NCI-H1436 treated with DMSO at 0.1 percent for 48 hours (cell line): ENCODE measurements at places on chromosomes 4 and X.

- no peak for DNase-seq
Measured at GRCh38 chr4:48042979-48043461, 26.4 kb downstream of the NIPAL1 start.

- no peak for DNase-seq
Measured at GRCh38 chr4:113025416-113025815, 24.0 kb upstream of the ANK2 start.

DNA sequence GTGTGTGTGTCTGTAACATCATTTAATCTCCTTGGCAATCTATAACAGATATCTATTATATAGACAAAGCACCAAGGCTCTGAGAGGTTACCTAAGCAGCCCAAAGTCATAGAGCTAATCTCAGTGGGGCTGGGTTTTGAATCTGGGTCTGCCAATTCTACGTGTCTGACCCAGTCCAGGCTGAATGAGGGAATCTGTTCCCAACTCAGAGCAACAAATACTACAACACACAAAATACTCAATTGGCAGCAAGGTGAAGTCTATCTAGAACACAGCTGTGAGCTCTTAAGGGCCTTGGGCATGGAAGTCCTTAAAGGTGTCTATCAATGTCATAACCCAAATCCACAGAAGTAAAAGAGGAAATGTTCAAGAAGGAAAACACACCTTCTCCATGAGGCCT is 47.5 kb upstream of the NAP1L5 start:
- DNase-seq, result no peak

DNA sequence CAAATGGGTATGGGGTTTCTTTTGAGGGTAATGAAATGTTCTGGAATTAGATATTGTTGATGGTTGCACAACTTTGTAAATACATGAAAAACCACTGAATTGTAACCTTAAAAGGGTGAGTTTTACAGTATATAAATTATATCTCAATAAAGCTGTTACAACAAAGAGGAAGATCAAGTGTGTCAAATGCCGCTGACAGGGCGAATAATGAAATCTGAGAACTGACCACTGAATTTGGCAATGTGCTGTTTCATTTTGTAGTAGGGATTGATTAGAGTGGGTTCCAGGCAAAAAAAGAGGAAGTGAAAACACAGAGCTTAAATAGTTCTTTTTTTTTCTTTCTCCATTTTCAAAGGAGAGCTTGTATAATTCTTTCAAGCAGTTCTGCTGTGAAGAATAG is 161.1 kb upstream of the NAP1L5 start:
- no peak for DNase-seq

GRCh38 chr4:41148292-41148691 is 66.0 kb downstream of the APBB2 start:
- no peak for DNase-seq

GRCh38 chr4:138297743-138298405 is 55.7 kb upstream of the SLC7A11 start:
- no peak for DNase-seq

GRCh38 chr4:86432559-86433134 is 72.8 kb upstream of the MAPK10 start:
- no peak for DNase-seq

DNA sequence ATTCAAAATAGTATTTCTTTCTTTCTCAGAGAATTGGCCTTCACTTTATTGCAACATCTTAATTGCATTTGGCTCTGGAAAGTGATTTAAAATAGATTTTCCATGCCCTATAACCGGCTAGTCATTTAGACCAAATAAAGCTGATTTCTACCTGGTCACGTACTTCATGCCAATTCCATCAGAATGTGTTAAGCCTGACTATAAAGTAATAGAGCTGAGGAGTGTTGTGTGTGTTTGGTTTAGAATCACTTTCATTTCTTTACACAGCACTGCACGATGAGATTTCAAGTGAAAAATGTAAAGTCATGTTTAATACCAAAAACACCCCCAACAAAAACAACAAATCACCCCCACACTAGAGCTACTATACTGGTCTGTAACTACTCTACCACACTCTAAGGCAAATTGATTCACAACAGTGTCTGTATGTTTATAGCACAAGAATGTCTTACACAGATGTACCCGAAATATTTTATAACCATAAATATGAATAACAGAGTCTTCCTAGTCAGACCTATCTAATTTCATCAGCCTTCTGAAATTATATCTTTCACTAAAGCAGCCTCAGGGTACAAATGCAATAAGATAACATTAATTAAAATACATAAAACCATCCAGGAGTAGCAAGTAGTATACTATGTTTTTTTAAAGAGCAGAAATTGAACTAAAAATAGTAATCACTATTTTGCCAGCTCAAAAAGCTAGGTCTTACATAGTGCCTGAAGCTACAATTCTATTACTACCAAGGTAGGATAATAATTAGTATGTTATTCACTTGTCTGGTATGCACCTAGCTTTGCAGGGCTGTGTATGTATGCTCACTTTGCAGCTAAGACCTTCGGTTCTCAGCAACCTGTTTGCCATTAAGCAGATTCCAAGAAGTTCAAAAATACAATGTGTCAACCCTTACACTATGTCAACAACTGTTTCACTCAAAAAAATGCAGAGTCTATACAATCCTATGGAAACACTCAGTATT is 28.4 kb downstream of the APBB2 start:
- DNase-seq, result no peak

GRCh38 chr4:40553995-40554394 is 75.7 kb downstream of the RBM47 start:
- DNase-seq, result no peak

DNA sequence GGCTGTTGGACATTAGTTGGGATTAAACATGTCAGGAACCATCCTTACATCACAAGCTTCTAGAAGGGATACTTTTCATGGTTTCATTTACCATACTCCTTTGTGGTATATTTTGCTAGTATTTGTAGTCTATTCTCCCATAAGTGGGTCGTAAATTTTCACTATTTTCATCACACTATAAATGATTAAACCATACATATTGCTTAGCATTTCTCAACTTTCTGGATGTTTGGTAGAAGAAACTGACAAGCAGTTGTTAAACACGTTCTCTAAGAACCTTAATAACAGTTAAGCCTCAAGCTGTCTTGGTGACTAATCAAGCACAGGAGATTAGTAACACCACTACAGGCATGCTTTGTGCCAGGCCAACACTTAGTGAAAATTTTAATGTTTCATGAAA is 375.5 kb downstream of the NAF1 start:
- DNase-seq, result no peak

DNA sequence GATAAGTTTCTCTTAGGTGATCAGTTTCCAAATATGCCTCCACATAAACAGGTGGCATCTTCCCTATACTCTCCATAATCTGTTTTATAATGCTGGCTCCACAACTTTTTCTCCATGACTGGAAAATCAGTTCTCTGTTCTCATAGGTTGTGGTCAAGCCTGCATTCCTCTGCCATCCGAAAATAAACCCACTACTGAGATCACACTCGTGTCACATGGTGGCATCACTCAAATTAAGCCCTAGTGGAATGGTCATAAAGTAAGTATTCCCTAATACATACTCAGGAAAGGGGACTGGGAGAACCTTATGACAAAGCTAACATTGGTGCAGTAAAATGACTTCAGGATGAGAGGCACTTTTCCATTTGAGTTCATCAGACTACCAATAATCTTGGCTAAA is 37.6 kb downstream of the MAGED4B start:
- DNase-seq, result no peak

GRCh38 chr4:71304289-71304850 is 34.5 kb upstream of the SLC4A4 start:
- DNase-seq, result no peak

GRCh38 chrX:44061968-44062614 is 88.9 kb upstream of the NDP start:
- no peak for DNase-seq

DNA sequence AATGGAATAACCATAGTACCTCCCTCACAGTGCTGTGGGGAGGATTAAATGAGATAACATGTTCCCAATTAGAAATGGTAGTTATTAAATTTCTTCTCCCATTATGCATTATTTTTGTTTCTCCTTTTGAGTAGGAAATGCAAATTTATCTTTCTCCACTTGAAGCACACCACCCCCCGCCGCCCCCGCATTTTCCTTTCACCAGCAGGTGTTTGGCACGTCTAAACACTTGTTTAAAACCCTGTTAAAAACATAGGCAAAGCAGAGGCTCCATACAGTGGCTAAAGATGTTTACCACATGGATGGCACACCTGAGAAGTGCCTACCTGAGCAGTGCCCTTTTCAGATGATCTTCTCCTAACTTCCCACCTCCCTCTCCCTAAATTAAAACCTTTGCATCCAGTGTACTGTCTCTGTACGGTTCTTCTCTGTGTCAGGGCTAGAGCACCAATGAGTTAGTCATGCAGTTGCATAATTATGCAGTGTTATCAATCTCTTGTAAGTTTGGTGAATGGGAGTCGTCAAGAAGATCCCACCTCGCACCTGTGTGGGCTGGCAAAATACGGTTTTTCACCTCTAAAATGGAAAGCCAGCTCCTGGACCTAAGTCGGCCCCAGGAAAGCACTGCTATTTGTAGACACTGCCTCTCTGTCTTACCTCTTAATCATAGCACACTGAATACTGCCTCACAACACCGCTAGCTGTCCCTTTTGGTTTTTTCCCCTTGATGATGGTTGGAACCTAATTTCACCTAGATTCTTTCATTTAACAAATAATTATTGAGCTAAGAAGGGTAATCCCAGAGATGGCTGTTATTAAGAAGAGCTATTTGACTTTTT is 122.0 kb downstream of the CT47B1 start:
- no peak for DNase-seq

DNA sequence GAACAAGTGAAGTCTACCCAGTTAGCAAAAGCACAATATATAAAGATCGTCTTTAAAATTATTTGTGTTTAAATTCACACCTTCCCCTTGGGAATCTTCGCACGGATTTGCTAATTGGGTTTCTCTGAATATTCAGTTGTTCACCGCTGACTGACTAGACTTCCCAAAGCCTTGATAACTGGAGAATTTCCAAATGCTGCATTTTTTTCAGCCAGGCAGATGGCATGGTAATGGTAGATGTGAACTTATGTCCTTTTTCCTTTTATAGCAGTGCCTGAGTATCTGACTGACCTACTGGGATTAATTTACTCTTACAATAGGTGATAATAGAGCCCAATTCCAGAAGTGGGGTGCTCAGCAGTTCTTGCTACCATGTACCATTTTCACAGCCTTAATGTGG is 548.1 kb downstream of the PACRGL start:
- DNase-seq, result no peak

DNA sequence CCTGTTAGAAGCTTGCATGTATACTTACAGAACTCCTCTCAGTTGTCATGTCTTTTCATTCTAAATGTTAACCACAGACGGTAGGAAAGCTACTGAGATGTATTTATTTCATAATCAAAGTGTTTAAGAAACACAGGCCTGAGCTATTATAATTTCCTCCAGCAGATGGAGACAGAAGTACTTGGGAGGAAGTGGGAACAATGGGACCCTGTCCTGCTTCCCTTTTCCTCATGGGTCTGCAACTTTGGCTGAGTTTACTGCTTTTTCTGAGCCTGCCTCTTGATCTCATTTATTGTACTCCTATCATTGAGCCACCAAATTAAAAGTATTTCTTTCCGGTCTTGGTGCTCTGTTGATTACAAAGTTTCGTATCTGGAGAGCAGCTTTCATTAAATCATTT is 67.7 kb upstream of the SPANXN2 start:
- no peak for DNase-seq

GRCh38 chr4:47217884-47218283 is 186.5 kb downstream of the GABRB1 start:
- DNase-seq, result no peak

- no peak for DNase-seq
Measured at GRCh38 chrX:17591741-17592110, 145.6 kb upstream of the SCML1 start.

DNA sequence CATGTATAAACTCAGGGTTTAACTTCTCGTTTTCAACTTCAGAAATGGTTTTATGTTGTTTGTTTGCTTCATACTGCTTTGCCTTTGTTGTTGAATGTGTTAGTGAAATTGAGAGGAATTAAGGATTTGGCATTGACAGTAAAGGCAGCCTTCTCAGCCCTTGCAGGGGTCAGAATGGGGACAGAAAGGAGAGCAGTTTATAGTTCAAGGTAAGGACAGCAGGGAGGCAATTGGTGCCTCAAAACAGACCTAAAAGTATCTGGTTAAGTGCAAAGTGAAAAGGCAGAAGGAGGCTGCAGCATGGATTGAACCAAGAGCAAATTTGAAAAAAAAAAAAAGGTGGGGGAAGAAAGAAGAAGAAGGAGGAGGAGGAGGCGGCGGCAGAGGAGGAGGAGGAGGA is 835.0 kb upstream of the ADGRL3 start:
- DNase-seq, result no peak

GRCh38 chr4:42637104-42637503 is 19.8 kb downstream of the ATP8A1 start:
- no peak for DNase-seq

- DNase-seq, result no peak
Measured at GRCh38 chr4:1347410-1347864, 429 bp downstream of the UVSSA start.

DNA sequence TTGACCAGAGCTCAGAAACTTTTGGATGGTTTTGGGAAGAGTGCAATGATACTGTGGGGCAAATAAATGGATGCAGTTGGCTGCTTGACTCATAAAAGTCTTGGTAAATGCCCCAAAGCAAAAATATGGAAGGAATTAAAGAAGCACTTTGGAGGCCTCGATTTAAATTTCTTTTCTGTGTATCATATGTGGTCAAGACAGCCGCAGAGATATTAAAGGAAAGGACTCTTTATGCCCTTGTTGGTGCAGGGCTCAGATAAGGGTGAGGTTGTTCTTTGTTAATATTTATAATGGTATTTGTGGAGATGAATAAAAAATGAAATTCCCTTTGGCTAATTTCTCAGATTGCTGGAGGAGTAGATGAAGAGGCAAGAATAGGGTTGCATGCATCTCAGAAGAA is 90.2 kb downstream of the NHS start:
- no peak for DNase-seq

- DNase-seq, result no peak
Measured at GRCh38 chr4:77028246-77028645, 47.5 kb downstream of the CCNI start.

DNA sequence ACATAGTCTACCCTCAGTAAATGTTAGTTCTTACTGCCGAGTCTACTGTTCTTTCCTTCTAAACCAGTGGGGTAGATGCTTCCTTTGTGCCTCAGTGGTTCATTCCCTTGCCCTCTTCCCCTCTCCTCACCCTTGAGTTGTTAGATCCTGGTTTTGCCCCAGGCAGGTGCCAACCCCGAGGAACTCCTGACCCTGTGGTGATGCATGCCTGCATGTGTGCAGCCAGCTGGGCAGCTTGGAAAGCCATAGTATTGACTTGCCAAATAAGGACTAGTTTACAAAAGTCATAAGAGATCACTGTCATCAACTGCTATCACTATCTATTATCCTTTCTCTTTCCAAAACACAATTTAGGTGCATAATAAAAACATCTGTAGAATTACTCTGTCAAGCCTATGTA is 50.9 kb downstream of the REPS2 start:
- DNase-seq, result no peak

- peak; percentile 46 for DNase-seq
Measured at GRCh38 chr4:139666735-139667281, 1.2 kb downstream of the MGST2 start.

DNA sequence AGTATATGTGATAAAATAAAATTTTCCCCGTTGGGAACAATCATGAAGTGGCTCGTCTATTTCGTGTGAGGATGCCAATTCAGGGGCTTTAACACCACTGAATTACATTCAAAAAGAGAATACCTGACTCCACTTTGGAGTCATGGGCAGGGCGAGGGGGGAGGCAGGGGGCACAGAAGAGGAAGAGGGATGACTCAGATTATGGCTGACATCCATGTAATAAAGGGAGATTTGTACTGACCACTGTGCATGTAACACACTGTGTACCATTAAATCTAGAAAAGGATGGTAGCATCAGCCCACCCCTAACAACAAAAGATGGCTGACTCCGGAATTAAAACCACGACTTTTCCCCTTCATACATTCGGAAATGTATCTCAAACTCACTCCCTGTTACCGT is 1.3 kb downstream of the SLC9A7 start:
- DNase-seq, result no peak
